ENCODE measurements at places on chromosomes 11 and 22.

GRCh38 chr11:31254415-31254814 lies 115.1 kb downstream of the DCDC1 start:
- no peak for DNase-seq

DNA sequence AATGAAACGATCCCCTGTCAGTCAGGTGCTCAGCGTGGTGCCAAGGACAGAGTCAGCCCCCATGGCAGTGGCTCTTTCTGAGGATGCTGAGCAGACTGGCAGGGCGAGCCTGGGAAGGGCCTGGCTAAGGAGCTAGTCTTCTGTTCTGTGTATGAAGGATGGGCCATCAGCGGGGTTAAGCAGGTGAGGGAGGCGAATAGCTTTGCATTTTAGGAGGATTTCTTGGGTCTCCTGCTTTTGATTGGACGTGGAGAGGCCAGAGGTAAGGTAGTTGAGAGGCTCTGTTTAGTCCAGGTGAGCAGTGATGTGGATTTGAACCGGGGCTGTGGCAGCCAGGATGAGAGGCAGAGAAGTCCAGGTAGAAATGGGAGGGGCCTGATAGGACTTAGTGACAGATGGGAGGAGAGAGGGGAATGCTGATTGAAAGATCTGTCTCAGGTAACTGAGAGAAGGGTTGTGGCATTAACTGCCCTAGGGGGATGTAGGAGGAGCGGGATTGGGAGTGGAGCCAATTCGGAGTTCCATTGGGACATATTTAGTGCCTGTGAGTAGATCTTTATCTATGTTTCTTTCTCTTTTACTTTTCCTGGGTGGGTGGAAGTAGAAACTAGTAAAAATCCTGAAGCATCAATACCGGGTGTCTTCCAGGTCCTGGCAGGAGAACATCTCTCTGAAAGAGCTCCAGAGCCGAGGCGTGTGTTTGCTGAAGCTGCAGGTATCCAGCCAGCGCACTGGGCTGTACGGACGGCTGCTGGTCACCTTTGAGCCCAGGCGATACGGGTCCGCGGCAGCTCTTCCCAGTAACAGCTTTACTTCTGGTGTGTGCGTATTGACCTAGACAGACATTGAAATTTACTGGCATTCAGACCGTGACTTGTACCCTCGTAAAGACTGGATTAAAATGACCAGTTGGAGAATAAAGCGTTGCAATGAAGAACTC lies 2.0 kb downstream of the IGHMBP2 start:
- DNase-seq, result no peak

GRCh38 chr11:76798671-76799065 lies 15.5 kb downstream of the TSKU start:
- no peak for DNase-seq

- DNase-seq, result no peak
These were observed 45.1 kb upstream of the ELF5 start for GRCh38 chr11:34558673-34559072.

GRCh38 chr11:72411623-72412419 lies 22.5 kb downstream of the CLPB start:
- DNase-seq, result no peak

DNA sequence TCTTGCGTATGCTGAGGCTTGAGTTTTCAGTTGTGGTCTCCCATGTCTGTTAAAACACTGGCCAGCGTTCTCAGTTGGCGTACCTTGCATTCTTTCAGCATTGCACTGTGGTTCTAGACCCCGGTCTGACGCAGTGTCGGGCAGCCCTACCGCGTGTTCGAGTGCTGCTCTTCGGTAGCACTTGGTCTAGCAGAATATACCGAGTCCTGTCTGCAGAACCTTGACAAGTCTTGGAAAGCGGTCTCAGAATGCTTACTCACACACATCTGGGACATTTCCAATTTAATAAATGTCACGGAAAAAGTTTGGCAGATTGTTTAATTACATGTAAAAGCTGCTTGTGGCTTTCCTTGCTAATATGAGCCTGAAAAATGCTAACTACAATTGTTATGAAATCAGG lies 32.6 kb downstream of the PPFIA1 start:
- DNase-seq, result no peak

GRCh38 chr22:38754751-38755154 lies 1.0 kb downstream of the SUN2 start:
- no peak for DNase-seq
